ENCODE measurements at places on chromosomes 5 and 9.

- DNase-seq, result no peak
Observed at GRCh38 chr5:179828756-179829421, 8.2 kb downstream of the SQSTM1 start.

GRCh38 chr5:88680253-88681132, 202.5 kb downstream of the MEF2C start:
- peak; percentile 86 for DNase-seq

DNA sequence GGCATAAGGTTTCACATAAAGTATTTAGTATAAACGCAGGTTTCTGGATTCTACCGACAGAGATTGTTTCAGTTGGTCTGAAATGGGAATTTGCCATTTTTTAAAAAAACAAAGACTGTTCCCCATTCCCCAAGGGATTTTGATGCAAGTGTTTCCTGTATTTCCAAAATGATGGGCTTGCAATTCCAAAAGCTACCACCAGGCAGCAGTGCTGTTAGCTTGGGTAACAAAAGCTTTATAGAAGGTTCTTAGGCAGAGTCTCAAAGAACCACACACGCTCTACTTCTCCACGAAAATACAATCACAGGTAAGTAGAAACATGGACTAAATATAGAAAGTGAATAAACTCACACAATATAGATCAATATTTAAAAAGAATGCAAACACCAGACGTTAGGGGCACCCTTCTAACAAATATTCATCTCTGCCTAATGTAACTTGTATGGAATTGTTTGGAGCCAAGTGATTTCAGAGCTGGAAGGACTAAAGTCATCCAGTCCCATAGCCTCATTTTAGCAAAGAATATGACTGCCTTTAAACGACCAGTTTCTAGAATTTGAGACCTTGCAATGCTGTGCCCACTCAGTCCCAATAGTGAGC, 154.3 kb downstream of the SPOCK1 start:
- no peak for DNase-seq

DNA sequence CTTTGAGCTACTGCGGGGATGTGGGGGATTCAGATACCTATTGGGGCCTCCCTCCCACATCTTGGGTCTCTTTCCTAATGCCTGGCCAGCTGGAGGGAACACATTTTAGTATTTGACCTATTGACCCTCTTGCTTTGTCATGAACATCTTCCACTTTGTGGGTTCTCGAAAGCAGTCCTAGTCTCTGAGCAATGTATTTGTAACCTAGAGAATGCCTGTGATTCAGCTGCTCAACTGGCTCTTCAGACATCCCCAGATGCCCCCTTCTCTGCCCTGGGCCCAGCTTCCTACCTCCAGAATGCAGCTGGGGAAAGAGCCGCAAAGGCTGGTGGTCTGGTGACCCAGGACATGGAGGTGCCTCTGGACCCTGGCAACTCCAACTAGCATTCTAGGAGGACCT, 32.2 kb downstream of the APTX start:
- DNase-seq, result no peak

DNA sequence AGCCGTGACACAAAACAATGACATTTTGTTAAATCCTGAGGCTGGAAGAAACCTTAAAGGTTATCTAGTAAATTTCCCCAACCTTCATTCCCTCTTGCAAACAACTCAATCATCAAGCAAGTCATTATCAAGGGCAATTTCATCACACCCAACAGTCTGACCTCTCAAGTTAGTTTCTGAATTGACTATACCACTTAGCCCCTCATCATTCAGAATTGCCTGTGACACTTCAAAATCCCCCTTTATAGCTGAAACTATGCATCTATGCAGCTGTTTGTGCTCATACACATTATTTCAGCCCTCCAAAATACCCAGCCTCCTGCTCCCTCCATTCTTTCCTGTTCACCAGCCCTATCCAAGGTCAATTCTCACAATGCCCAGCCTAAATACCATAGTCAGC, 24.6 kb downstream of the LPAR1 start:
- no peak for DNase-seq

- DNase-seq, result no peak
Observed at GRCh38 chr5:95530416-95530815, 24.4 kb downstream of the SKIC3 start.

GRCh38 chr5:111404270-111404769, 108.0 kb downstream of the STARD4 start:
- no peak for DNase-seq

GRCh38 chr9:13568841-13569601, 289.5 kb upstream of the MPDZ start:
- peak; percentile 54 for DNase-seq

- no peak for DNase-seq
Observed at GRCh38 chr9:131732636-131733289, 7.1 kb downstream of the RAPGEF1 start.

DNA sequence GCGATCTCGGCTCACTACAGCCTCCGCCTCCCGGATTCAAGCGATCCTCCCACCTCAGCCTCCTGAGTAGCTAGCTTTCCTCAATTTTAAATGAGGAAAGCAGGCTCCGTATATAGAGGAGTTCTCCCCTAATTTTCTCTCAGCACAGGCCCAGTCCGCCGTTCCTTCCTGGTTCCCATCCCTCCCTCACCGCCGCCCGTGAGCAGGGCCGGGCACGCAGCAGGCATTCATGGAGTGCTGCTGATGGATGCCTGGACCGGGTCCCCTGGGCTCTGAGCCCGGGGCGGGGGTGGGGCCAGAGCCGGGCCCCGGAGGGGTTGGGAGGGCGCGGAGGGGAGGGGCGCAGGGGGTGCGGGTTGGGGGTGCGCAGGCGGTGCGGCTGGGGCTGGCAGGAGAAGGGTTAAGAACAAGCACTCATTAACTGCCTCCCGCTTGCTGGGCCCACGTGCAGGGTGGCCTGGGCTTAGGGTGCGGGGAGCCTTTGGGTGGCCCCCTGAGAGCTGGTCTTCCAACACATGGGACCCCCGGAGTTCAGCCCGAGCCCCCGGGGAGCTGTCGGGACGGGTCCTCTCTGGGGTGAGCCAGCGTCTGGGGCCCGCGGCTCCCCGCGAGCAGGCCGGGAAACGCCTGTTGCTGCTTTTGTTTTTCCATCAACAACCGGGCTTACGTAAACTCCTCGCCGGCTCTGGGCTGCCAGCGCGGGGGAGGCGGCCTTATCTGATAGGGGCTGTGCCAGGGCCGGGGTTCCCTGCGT, 33.7 kb downstream of the LHX2 start:
- DNase-seq, result no peak

- no peak for DNase-seq
Observed at GRCh38 chr9:113380869-113381378, 4.1 kb upstream of the HDHD3 start.

DNA sequence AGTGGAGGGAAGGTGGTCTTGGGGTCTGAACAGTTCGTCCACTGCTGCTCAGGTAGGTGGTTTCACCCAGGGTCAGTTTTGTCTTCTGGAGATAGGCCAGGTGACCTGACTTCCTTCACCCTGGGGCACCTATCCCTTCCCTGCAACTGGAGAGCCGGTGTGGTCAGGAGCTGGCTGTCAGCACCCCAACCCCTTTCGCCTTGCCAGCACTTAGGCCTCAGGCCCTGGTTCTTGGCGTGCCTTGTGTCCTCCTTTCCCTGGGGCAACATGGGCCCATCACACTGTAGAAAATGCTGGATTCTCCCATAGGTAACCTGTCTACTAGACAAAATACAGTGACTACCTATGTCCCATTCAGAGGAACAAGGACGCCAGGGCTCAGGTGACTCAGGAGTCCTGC, 13.1 kb downstream of the PROP1 start:
- DNase-seq, result no peak

DNA sequence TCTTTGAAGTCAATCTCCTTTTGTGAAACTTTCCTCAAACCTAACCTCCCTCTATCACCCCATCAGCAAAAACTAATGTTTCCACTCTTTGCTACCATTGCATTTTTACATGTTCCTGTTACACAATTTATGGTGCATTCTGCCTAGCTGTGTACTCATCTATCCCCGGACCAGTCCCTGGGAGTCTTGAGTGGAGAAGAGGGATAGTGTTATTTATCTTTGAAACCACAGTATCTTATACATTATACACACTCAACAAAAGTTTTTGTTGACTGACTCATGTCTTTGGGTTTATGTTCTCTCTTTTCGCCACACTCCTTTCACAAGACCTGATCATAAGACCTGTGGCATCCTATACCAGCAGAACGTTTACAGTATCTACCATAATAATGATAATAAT, 26.4 kb downstream of the TNFAIP8 start:
- DNase-seq, result no peak

- no peak for DNase-seq
Observed at GRCh38 chr5:33179301-33179700, 261.5 kb upstream of the TARS1 start.

DNA sequence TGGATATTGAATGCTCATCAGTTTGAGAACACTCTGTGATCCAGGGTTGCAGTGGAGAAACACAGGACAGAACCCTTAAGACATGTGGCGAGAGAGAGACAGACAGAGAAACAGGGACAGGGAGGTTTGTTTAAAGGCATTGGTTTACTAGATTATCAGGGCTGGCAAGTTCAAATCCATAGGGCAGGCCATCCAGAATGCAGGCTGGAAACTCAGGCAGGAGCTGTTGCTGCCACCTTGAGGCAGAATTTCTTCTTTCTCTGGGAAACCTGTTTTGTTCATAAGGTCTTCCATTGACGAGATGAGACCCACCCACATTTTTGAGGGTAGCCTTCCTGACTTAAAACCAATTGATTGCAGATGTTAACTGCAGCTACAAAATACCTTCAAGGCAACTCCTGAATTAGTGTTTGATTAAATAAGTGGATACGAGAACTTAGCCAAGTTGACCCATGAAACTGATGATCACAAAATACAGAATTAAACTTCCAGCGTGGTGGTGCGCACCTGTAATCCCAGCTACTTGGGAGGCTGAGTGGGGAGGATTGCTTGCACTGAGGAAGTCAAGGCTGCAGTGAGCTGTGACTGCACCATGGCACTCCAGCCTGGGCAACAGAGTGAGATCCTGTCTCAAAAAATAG, 55.9 kb downstream of the NSUN2 start:
- DNase-seq, result no peak

DNA sequence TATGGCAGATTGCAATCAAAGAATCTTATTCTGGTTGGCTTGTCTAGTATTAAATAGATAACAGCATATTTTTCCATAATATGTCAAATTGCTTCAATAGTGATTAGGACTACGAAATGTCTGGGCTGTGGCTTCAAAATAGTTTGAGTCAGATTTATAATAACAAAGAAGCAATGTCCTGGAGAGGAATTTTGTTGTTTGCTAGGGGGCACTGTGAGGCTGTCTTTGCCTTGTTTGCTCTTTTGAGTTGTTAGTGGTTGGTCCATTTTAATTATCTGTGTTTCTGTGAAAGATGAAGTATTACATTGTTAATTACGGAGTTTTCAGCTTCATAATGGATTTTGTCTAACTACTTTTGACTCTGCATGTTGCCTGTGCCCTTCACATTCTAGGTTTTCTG, 713.6 kb downstream of the TLE4 start:
- no peak for DNase-seq

- DNase-seq, result no peak
Observed at GRCh38 chr5:37859805-37860204, 20.0 kb upstream of the GDNF start.

DNA sequence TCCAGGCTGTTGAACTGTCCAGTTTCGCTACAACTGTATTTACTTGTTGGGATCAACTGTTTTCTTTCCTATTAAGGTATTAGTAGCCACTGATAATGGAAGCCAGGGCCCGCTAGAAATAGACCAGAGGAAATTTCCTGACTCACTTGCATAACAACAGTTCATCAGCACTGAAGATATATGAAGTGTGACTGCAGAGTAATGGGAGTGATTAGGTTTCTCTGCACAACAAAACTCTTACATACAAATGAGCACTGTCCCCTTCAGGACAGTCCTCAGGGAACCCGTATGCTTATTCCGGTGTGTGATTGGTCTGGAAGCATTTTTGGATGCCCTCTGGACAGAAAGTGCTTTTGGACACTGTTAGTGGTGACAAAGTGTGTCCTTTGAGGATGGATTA, 55.3 kb downstream of the LIX1 start:
- DNase-seq, result no peak

- peak; percentile 98 for DNase-seq
Observed at GRCh38 chr5:163459819-163460561, at the start of gene NUDCD2. TSS of gene NUDCD2 (minus strand) at chr5:163460102. CDS start at chr5:163460050, 52 bp downstream.

GRCh38 chr9:14119694-14120514, 194.0 kb downstream of the NFIB start:
- DNase-seq, result no peak

- no peak for DNase-seq
Observed at GRCh38 chr5:139395844-139396640, 1.1 kb upstream of the PROB1 start.

- DNase-seq, result no peak
Observed at GRCh38 chr9:5073701-5074100, 88.6 kb downstream of the JAK2 start.

GRCh38 chr5:10502130-10502529, 60.5 kb downstream of the ROPN1L start:
- no peak for DNase-seq

- DNase-seq, result no peak
Observed at GRCh38 chr5:111681414-111682120, 75.4 kb downstream of the NREP start.

- DNase-seq, result no peak
Observed at GRCh38 chr5:77709993-77710685, 66.0 kb downstream of the TBCA start.

GRCh38 chr5:61991430-61991829, 314.6 kb upstream of the KIF2A start:
- no peak for DNase-seq

All from nucleus accumbens (tissue), 56 donors.